H7 (cell line): ENCODE measurements at places on chromosomes 7 and 10. TPM values are rescaled to one million over a fixed set of nuclear protein-coding genes. Genes with fewer than 3 reads are reported as not detected.

C7orf33 gene
- not detected in 2 replicates for total RNA-seq

TAS2R5 gene
- total RNA-seq = 0.24 and 0.70 TPM in 2 replicates

EBLN1 gene
- total RNA-seq = not detected in 2 replicates

SPDYE9 gene
- not detected in 2 replicates for total RNA-seq

PARP12 gene
- 5.0 and 6.6 TPM in 2 replicates for total RNA-seq

CHCHD3 gene
- total RNA-seq = 121 and 133 TPM in 2 replicates

ZNF804B gene
- not detected in 2 replicates for total RNA-seq

MSS51 gene
- total RNA-seq = 1.7 and 2.2 TPM in 2 replicates

AKR1C8 gene
- not detected in 2 replicates for total RNA-seq

EDRF1 gene
- 33.7 and 43.5 TPM in 2 replicates for total RNA-seq

C7orf57 gene
- 0.35 and 0.85 TPM in 2 replicates for total RNA-seq

RASSF4 gene
- 9.1 and 13.6 TPM in 2 replicates for total RNA-seq

GRM8 gene
- 1.1 and 2.1 TPM in 2 replicates for total RNA-seq

TLX1 gene
- 0.11 TPM in 1 of 2 replicates, not detected in the other for total RNA-seq

SCART1 gene
- total RNA-seq = 0.03 and 0.44 TPM in 2 replicates

HNRNPA2B1 gene
- 223 and 239 TPM in 2 replicates for total RNA-seq

BCAP29 gene
- total RNA-seq = 26.8 and 31.0 TPM in 2 replicates

FAM13C gene
- total RNA-seq = 1.8 and 2.5 TPM in 2 replicates
